ENCODE measurements at places on chromosomes 3 and 15.

- no peak for DNase-seq
Measured at GRCh38 chr3:14199641-14200040, 21.0 kb downstream of the LSM3 start.

GRCh38 chr15:65987100-65987499 is 117.8 kb downstream of the RAB11A start:
- no peak for DNase-seq

DNA sequence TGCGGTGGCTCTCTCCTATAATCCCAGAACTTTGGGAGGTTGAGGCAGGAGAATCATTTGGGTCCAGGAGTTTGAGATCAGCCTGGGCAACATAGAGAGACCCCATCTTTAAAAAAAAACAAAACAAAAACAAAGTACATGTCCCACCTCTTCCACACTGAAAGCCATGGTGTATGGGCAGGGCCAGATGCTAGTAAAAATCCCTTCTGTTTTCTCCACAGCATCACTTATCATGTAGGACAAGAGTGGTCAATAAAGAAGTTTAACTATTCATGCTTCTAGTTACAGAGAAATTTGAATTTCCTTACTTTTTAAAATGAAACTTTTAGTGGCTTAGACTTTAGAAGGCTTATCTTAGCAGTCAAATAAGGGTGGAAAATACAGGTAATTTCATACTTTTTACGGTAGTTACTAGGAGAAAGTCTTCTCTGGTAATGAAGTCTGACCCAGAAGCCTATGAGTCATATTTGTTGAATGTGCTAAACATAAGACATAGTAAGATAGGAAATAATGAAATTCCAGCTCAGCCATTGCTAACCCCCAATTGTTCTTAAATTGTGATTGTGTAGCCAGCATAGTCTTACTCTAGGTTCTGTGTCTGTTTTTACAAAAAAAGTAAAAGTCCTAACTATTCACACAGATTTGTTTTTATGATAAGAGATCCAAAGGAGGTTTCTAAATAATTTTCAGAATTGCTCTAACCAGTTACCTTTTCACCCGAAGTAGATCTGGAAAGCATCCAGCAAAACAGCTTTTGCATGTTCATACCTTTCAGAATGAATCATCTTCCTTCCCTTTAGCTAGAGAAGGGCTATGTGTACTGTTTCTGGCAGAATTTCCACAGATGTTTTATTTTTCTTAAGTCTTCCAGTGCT is 16.4 kb upstream of the ZNF609 start:
- peak; percentile 37 for DNase-seq

GRCh38 chr15:62773369-62774165 is 269.0 kb upstream of the TPM1 start:
- DNase-seq: no peak

DNA sequence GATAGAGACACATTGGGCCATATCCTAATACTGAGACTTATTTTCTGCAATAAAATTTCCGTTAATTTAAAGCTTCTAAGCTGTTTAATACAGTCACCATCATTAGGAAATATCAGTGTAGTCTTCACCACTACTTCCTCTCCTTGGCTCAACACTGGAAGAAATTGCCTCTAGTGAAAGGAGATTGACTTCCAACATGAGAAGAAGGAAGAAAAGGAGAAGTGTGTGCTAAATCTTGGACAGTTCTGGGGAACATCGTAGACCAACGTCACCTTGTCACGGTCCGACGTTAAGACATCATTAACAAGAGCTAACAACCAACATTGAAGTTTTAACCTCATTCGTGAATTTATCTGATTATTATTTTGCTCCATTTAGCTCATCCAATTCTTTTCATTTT is 987.0 kb upstream of the CFAP20DC start:
- DNase-seq: no peak

Measured in GM04504 (cell line).